Activated CD8-positive, alpha-beta memory T cell treated with anti-CD3 and anti-CD28 coated beads for 1 hour (primary cell): ENCODE measurements at places on chromosomes 5 and 9.

DNA sequence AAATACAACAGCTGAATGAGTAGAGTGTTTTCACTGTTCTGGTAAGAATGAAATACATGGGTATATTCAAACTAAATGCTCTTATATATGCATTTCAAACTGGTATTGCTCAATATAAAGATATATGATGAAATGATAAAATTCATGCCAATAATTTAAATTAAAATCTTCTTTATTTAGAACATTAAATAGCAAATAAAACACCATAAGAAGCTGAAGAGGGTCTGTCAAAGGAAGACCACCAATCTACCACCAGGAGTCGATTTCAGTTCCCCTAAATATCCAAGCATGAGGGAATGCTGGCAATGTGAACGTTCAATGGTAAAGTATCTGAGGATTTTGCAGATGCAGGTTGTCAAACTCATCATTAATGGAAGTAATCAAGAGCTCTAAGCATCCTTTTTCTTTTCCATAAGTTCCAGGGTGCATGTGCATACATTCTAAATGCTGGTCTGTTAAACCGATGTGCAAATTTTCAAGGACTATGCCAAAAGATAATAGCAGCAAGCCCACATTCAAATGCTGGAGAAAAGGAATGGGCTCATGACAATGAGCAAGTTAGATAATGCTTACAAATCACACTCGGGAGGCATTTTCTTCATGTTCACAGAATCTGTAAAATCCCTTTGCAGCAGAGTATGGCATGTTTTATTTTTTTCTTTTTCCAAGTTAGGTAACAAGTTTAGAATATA lies 118.8 kb upstream of the MTAP start:
- no peak for DNase-seq

GRCh38 chr9:120715389-120715924 lies 1.2 kb upstream of the MEGF9 start:
- DNase-seq = no peak

- no peak for DNase-seq
Measured at GRCh38 chr5:159788835-159789331, 127.4 kb upstream of the ADRA1B start.

GRCh38 chr5:94784536-94785505 lies 166.4 kb downstream of the SLF1 start:
- no peak for DNase-seq

DNA sequence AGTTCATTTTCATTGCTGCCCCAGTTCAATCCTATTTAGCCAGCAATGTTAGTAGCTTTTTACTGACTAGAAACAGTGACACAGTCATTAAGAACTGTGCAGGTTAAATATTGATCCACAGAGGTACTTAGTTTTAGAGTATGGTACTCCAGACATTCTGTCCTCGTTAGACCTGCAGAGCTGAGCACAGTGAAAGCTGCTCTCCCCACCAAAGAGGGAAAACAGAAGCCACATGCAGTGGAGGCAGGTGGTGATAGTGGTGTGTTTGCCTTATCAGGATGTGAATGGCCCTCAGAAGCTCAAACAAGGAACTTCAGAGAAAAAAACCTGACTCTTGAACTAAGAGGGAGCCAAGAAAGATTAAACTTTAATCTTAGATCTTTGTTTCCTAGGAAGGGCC lies 75.5 kb downstream of the UNC13B start:
- no peak for DNase-seq

DNA sequence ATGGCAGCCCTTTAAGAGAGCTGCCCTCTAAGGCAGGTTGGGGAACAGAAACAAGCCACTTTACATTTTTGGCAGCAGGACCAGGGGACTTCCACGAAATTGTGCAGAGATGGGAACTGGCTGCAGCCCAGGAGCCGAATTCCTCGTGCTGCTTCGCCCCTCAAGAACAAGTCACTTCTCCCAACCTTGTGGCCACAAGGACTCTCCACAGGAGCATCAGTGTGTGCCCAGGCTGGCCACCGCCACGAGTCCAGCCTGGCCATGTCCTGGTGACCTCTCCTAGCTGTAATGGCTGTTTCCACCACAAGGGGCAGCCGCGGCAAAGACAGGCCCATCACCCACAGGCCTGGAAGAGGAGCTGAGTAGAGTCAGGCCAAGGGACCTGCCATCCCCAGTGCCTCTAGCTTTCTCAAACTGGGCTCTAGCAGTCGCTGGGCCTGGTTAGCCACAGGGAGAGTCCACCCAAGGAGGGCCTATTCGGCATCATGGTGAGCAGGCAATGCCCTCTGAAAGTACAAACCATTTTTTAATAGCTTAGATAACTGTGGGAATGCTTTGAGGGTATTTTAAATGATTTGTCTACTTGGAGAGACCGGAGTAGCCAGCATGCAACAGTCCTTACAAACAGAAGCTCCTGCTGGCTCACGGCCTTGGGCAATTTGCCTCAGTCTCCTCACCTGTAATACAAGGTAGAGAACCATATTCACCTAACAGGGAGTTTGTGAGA lies 129.0 kb downstream of the COL23A1 start:
- DNase-seq = no peak

- DNase-seq = no peak
Measured at GRCh38 chr5:26692952-26693351, 345.4 kb downstream of the CDH9 start.

DNA sequence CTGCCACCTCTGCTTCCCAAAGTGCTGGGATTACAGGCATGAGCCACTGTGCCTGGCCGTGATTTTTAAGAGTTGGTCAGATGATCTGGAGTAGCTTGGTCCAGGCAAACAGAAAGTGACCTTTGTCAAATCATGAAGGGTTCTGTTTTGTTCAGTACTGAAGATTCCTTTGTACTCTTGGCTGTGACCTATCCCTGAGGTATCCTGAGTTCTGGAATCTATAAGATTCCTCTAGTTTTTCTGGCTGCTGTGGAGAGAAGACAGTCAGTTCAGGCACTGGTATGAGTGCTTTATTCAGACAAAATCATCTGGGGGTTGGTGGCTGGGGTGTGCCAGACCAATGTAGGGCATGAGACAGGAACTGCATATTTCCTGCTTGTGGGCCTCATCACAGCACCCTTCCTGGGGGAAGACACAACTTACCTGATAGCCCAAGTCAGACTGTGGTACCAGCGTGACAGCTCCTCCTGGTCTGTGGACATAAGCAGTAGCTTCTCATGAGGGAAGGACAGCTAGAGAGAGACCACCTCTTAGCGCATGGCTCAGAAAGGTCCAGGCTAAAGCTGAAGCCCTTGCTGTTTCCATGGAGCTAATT lies 3.1 kb downstream of the ARHGEF39 start:
- no peak for DNase-seq

GRCh38 chr5:59430066-59430685 lies 463.4 kb downstream of the PDE4D start:
- no peak for DNase-seq

GRCh38 chr5:179974946-179975712 lies 67.4 kb upstream of the TBC1D9B start:
- DNase-seq = no peak

DNA sequence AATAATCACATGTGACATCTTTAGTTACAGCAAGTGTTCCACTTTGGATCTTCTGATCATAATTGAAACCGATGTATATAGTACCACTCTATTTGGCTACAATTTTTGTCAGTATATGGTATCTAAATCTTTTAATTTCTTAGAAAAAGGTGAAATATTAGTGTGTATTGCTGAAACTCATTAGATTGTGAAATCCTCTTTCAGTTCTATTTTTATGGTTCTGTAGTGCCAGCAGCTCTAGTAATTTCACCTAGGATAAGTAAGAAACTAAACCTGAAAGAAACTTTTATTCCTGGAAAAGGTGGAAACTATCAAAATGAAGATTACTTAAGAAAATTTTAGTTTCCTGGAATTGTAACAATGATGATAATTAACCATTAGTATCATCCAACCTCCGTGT lies 370.9 kb downstream of the NNT start:
- DNase-seq = no peak
